GDM1 (cell line): ENCODE measurements at places on chromosomes 5 and 9.

GRCh38 chr5:170078458-170078857, 27.2 kb upstream of the FOXI1 start:
- DNase-seq: no peak

- DNase-seq: no peak
These were observed 29.7 kb downstream of the GPR21 start for GRCh38 chr9:123063177-123063598.

DNA sequence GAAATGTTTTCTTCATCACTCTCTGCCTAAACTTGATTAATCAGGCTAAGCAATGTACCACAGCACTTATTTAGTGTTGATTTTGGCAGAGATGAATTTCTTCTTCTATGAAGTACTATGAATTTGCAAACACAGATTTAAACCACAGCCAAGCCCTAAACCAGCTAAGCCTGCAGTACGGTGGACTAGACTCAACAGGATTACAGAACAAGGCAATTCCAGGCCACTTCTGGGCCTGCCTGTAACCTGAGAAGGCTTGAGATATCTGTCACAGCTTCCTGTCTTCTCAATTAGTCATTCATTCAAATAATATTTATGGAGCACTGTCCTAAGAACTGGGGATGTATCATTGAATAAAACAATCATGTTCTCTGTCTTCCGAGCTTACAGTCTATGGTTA, 32.4 kb upstream of the CAST start:
- DNase-seq: no peak

DNA sequence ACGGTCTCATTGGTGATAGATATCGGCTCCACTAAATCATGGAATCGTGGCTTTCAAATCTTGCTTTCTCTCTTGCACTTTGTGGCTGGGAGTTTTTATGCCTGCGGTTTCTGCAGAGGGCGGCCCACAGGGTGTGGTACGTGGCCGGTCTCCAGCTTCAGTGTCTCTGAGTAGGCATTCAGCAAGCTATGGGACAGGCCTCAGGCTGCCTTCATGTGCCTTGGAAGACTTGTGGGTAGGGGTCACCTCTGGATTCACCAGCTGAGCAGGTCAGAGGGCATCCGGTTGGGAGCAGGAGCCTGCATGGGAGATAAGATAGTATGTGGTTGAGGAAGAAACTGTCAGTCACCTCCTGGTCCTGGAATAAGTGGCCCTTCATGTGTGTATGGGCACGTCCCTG, 47.7 kb downstream of the AMBP start:
- DNase-seq: no peak

- DNase-seq: no peak
These were observed 23.7 kb upstream of the TAS2R1 start for GRCh38 chr5:9653811-9654210.

GRCh38 chr9:121963528-121963995, 129.5 kb downstream of the TTLL11 start:
- DNase-seq: no peak

GRCh38 chr5:118220556-118221195, 767.7 kb downstream of the DTWD2 start:
- no peak for DNase-seq

DNA sequence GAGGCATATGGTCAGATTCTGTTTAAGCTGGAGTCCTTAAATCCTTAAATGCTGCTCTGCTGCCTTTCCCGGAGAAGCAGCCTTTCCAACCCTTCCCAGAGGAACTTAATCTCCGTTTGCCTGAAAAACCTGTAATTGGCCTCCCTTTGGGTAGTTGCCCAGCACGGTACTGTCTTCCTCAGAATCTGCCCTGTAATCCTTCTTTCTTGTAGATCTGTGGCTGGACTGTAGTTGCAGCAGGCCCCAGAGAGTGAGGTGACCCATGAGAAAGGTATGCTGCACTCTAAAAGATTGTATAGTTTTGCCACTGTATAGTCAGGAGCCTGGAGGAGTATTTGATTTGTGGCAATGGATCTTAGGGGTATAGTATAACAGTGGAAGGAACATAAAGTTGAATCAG, 11.7 kb downstream of the SPIN1 start:
- no peak for DNase-seq

GRCh38 chr5:170109059-170110031, 3.6 kb downstream of the FOXI1 start:
- no peak for DNase-seq

DNA sequence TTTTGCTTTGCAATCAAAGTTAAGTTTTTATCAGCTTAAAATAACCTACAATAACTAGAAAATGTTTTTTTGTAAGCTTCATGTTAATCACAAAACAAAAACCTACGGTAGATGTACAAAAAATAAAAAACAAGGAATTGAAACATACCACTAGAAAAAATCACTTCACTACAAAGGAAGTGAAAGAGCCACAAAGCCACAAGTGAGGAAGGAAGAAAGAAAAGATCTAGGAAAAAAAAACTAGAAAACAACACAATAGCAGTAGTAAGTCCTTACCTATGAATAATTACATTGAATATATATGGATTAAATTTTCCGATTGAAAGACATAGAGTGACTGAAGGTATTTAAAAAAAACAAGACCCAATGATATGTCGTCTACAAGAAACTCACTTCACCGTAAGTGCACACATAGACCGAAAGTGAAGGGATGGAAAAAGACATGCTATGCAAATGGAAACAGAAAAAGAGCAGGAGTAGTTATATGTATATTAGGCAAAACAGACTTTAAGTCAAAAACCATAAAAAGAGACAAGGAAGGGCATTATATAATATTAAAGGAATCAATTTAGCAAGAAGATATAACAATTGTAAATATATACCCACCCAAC, 13.4 kb upstream of the ZDHHC21 start:
- DNase-seq: no peak

GRCh38 chr9:132768932-132769905, 99.0 kb downstream of the GTF3C4 start:
- DNase-seq: peak; percentile 57

DNA sequence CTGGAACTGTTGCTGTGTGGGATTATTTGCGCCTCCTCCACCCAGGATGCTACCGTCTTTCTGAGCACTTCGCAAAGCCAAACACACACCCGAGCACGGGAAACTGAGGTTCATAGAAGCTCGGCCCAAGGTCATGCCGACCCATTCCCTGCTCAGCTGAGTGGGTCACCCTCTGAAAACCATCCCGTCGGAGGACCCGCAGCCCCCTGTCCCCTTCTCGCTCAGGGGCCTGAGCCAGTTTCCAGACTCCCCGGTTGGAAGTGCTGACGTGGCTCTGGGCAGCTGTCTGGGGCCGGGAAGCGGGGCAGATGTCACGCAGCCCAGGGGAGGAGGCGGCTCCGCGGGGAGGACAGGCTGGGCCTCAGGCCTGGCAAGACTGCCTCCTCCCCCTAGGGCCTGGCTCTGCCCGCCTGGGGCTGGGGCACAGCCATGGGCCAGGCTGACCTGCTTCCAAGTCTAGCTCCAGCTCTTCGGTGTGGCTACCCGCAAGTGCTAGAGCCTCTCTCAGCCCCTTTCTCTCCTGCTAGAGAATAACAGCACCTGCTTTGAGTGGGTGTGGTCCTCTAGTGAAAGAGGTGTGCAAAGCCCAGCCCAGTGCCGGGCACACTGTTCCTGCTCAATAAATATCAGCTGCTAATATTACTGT, 9.9 kb upstream of the CXXC5 start:
- DNase-seq: no peak

DNA sequence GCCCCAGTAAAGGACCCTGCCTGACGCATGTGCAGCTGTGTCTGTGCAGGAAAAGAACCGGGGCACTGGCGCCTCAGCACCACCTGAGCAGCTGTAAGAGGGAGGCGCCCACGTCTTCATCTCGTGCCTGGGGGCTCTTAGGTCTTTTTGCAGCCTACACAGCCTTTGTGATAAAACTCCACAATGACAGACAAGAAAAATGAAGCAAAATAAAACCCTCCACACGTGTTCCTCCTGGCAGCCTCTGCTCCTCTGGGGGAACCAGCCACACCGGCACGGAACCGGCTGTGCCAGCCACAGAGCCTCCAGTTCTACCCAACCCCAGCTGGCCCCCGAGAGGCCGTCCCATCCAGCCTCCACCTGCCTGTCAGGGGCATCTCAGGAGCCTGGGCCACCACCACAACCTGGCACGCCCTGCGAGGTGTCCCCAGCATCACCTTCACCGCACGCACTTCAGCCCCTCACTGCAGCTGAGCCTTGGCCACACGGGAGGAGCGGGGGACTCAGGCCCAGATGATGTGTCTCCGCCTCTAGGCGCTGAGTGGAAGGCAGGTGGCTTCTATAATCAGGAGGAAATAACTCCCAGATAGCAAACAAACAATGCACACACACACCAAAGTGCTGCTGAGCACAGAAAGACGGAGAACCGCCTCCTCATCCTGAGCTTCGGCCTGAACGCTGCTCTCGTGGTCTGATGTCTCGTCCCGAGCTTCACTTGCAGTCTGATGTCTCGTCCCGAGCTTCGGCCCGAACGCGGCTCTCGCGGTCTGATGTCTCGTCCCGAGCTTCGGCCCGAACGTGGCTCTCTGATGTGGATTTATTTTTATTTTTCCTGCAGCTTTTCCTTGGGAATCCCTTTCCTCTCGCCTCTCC, 28.6 kb upstream of the NSMF start:
- no peak for DNase-seq

- DNase-seq: no peak
These were observed 32.2 kb downstream of the ANKS6 start for GRCh38 chr9:98763986-98764745.

GRCh38 chr9:69975681-69976080, 68.0 kb upstream of the MAMDC2 start:
- no peak for DNase-seq

GRCh38 chr9:98327249-98327561, 71.8 kb upstream of the TBC1D2 start:
- no peak for DNase-seq

DNA sequence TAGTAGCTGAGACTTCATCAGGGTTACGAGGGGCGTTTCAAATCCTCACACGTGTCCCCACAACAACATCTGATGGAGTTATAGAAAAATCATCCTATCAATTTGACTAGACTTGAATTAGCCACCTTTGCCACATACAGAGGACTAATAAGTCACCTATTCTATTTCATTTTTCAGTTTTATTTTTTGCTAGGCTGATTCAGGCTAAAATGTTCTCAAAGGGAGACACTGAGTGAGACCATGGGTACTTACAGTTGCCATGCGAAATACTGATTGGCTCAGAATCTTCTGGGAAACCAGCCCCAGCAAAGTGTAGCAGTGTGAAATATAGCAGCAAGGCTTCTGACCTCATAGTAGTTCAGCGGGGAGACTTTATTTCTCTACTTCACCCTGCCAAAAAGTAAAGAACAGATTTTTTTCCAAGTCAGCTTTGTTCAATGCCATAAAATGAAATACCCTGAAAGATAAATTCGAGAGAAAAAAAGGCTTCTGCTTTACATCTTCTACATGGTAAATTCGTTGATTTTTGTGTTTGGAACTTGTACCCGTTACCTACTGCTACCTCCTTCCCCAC, 69.9 kb downstream of the SEMA6A start:
- no peak for DNase-seq

DNA sequence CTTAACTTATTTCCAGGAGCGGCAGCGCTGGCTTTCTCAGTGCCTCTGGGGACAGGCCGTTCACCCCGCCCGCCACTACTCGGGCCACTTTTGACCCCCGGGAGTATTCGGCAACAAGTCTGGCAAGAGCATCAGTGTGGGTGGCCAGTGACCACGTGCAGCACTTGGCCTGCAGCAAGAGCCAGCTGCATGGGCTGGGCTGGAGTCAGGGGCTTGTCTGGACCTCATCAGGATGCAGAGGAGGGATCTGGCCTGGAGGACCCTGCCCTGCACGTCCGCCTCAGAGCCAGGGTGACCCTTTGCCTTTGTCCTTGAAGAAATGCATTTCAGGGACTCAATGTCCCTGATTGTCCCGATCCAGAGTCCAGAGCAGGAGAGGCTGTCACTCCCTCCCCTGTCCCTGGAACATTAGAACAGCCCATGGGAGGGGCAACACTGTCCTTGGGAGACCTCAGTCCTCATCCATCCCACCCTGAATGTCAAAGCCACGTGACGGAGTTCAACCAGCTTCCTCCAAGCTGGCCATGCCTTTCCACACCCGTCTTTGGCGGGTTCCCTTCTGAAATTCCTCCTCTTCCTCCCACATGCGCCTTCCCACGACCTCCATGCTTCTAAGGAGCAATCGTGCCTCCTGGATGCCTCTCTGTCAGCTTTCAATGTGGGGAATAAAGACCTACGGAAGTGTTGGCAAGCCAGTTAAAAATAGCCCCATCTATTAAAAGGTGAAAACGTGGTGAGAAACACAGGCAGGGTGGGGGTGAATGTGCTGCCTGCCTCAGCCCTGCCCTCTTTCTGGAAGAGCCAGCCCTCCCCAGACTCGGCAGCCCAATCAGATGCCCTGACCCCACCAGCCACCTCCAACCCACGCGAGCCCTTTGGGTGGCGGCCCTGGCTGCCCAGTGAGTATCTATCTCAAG, 99.0 kb downstream of the OLFM1 start:
- DNase-seq: no peak

GRCh38 chr5:132065351-132065937, 5.0 kb downstream of the IL3 start:
- peak; percentile 21 for DNase-seq

GRCh38 chr9:107299437-107299836, 16.4 kb downstream of the RAD23B start:
- DNase-seq: no peak

GRCh38 chr5:68261569-68262065, 46.1 kb downstream of the PIK3R1 start:
- no peak for DNase-seq

DNA sequence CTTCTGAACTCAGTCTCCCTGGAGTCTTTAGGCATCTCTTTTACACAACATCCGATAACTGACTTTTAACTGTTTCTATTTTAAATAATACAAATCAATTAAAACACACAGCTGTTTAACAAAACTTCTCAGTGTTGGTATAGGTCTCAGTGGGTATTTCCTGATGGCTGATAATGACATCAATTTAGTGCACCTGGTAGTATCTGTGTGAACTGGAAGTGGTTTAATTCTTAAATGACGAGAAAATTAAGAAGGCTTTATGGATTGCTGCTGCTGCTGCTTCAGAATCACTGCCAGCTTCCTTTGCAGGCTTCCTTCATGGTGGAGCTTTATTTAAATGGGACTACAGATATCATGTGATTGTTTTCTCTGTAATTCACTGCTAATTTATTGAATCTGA, 92.3 kb downstream of the RPS23 start:
- no peak for DNase-seq

GRCh38 chr5:10539687-10539998, 24.2 kb upstream of the ANKRD33B start:
- DNase-seq: no peak

- DNase-seq: no peak
These were observed 275.3 kb downstream of the PSAT1 start for GRCh38 chr9:78572266-78572665.
